AG08395 (cell line): ENCODE measurements at places on chromosomes 12 and 14.
A peak's percentile ranks its signal among the peaks of the same experiment; 100 is the strongest.

DNA sequence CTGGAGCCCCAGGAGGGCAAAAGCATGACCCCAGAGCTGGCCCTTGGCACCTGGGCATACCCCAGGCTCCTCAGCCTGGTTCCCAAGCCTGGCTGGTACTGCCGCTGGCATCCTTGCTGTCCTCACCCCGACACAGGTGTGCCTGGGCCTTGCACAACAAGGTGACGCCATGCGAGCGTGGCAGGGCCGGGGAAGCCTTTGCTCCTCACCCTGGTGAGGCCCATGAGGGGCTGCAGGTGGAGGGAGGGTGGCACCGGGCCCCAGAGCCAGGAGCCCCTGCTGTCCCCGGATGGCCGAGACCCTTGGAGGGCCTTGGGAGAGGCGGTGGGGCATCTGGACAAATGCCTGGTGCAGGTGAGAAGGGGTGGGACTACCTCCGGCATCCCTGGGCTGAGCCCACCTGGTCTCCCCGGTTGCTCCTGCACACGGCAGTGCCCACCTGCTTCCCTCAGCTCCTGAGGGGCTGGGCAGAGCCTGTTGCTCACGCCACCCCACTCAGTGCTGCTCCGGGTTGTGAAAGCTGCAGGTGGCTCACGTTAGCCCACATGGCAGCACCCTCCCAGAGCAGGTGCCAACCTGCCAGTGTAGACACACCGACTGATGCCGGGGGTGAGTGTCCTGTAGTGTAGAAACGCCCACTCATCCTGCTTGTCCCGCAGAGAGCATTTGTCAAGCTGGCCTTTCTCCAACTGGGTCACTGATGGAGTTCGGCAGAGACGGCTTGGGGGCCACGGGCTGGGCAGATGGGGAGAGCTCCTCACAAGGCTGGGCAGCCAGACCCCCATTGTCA is 24.6 kb upstream of the KIF26A start:
- DNase-seq: no peak

DNA sequence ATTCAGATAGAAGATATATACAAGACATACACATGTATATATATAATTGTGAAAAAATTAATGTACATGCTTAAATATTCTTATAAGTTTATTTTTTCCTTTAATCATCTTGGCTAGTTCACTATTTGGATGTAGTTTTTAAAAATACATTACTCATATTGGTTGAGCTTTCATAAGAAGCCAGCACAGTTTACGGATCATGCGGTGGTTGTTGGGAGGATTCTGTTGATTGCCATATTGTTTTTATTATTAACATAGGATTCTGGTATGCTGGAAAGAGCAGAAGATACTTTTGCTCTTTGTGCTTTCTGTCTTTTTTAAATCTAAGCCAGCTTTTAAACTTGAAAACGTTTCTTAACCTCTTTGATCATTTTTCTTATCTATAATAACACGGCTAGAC is 163.4 kb downstream of the OTOGL start:
- DNase-seq: no peak

GRCh38 chr14:96051231-96051630 is 12.1 kb downstream of the C14orf132 start:
- DNase-seq: no peak

- peak; percentile 71 for DNase-seq
Observed at GRCh38 chr12:51820526-51821439, 27.7 kb downstream of the FIGNL2 start.

DNA sequence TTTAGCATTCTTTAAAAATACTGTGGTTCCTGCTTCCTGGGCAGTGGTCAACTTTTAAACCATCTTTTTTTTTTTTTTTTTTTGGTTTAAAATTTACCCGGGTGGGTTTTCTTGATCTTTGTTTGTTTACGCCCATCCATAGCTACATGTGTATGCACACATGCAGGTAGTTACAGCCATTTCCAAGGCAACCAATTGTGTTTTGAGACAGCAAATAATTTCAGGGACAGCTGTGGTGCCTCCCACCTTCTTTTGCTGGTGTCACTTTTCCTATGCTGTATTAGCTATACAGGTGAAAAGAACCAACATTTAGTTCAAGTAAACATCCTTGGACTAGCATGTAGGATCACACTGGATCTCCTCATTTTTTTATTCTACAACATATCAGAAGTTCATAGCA is 52.0 kb upstream of the PSMA6 start:
- no peak for DNase-seq

DNA sequence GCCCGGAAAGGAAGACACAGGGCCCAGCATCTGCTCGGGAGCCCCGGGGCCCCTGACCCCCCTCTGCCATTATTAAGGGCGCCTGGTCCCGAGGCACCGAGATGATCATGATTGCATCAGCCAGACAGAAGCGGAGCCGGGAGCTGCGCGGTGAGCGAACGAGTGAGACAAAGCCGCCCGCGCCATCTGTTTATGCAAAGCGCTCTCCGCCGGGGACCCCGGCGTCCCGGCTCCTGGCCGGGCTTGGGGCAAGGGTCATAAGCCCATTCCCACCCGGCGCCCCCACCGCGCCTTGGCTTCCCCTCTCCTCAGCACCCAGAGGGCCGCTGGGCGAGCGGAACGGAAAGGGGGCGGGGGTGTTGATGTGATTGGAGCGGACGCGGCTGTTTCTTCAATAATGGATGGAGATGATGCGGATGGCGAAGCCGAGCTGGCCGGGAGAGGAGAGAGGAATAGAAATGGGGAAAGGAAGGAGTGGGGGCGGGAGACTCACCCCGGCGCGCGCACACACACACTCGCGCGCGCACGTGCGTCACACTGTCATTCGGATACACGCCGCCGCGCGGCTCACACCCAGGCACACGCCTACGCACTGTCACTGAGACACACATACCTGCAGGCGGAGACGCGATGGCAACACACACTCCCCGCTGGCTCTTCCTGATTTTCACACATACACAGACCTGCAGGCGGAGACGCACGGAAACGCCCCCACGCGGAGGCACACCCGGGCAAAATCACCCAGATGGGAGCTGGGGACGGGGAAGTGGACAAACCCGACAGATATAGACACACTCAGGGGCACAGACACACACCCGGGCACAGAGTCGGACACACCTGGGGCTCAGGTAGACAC is 10.7 kb downstream of the STAC3 start:
- peak; percentile 62 for DNase-seq

GRCh38 chr12:120352117-120352516 is 16.8 kb downstream of the MSI1 start:
- DNase-seq: no peak

DNA sequence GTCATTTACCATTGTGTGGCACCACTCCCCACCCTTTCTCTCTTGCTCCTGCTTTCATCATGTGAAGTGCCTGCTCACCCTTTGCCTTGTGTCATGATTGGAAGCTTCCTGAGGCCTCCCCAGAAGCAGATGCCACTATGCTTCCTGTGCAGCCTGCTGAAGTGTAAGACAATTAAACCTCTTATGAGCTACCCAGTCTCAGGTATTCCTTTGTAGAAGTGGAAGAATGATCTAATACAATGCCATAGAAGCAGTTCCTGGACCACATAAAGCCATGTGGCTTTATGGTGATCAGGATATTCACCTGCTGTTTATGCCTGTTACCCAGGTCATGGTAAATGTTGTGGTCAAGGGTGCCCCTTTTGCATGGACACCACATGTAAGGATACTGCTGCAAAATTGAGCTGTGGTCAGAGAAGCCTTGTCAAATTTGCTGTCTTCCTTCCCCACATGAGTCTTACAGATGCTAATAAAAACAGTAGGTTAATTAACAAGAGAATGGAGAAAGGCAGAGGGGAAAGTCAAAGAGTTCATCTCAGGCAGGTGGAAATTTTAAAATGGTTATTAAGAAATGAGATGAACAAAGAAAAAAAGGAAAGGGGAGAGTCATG is 112.8 kb upstream of the IFNG-AS1 start:
- DNase-seq: no peak

- peak; percentile 14 for DNase-seq
Observed at GRCh38 chr12:106345746-106346145, 11.8 kb upstream of the POLR3B start.

DNA sequence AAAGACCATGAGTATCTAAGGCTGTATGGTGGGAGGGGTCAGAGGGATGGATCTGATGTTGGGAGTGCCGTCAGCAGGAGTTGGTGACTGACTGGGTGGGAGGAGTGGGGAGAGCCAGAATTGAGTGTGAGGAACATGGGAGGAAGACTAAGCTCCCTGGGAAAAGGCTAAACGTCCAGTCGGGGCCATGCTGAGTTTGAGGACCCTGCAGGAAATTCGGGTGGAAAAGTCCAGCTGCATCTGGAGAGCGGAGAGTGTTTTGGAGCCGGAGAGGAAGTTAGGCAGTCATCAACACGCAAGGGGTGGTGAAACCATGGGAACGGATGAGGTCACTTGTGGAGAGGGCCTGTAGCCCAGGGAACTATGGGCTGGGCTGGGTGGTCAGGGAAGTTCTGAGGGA is 60.9 kb downstream of the ELK3 start:
- peak; percentile 81 for DNase-seq

GRCh38 chr12:31491241-31491794 is 99.6 kb downstream of the DENND5B start:
- DNase-seq: no peak
